ENCODE measurements at places on chromosomes 6 and 20.

- DNase-seq = no peak
These were observed 45.1 kb downstream of the PTPRA start for GRCh38 chr20:2918096-2919049.

DNA sequence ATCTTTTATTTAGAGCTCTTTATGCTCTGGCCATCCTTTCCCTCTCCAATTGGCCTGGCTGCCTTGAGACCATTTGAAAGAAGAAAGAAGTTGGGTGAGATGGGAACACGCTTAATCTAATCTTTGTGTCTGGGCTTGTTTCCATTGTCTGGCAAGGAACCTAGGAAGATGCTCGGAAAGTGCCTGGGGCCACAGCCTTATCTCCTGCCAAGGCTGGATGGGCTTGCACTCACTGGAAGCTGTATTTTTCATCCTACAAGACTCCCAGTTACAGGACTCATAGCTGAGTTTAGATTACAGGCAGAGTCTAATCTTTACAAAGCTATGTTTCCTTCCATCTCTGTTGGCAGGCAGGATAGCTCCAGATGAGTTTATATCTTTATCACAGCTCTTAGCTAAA lies 33.1 kb upstream of the CDYL start:
- DNase-seq = no peak

DNA sequence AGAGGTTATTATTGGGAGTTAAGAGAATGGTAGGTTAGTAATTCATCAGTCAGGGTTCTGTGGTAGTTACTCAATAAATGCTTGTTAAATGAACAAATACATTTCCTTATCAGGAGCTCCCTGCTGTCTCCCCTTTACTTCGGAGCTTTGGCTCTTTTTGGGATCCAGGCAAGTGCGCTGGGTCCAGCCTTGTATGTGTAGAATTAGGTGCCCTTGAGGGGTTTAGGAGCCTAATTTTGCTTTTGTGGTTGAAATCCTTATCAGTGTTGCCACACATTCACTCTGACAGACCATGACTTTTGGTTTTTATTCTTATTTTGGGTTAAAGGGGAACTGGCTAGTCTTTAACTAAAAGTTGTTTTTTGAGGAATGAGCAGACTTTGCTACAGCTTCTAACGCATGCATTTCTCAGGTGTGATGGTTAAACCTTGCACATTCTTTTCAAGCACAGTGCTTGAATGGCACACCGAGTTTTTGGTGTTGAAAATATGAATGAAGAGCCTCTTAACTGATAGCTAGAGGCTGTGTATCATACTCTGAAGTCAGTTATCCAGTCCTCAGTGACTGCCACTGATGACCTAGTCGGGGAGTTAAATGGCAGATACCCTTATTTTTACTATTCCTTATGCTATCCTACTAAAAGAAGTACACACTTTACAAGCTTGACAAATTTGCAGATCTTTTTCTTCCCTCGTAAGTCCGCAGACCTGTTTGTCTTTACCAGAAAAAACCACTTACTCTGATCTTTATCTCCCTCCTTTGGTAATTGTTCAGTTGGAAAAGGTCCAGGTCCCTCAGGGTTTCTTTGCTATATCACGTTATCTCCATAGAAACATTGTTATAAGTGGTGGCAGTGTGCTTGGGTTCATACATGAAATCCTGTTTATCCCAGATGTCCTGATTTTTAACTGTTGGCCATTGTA lies 50.7 kb upstream of the PLCG1 start:
- no peak for DNase-seq

GRCh38 chr6:25446830-25447569 lies 167.8 kb downstream of the CARMIL1 start:
- no peak for DNase-seq

DNA sequence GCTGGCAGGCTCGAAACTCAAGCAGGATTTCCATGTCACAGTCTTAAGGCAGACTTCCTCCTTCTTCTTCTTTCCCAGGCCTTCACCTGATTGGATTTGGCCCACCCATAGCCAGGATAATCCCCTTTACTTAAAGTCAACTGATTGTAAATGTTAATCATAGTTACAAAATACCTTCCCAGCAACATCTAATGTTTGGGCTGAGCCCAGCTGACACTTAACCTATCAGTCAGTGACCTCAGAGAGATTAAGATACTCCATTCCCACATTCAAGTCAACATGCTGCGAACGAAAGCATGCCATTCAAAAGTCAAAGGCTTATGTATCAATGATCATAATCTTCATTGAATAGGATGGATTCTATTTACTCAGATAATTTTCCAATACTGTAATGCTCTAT lies 16.0 kb downstream of the MAP7 start:
- DNase-seq = no peak

- peak; percentile 33 for DNase-seq
These were observed 26.3 kb downstream of the HECA start for GRCh38 chr6:139161169-139161568.

GRCh38 chr6:156914181-156914580 lies 137.0 kb downstream of the ARID1B start:
- DNase-seq = no peak

DNA sequence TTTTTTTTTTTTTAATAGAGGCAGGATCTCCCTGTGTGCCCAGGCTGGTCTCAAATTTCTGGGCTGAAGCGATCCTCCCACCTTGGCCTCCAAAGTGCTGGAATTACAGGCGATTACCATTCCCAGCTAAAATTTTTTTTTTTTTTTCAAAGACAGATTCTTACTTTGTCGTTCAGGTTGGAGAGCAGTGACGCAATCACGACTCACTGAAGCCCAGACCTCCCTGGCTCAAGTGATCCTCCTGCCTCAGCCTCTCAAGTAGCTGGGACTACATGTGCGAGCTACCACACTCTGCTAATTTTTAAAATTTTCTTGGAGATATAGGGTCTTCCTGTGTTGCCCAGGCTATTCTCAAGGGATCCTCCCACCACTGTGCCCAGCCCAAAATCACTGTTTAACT lies 58.0 kb upstream of the MYO6 start:
- DNase-seq = peak; percentile 15

DNA sequence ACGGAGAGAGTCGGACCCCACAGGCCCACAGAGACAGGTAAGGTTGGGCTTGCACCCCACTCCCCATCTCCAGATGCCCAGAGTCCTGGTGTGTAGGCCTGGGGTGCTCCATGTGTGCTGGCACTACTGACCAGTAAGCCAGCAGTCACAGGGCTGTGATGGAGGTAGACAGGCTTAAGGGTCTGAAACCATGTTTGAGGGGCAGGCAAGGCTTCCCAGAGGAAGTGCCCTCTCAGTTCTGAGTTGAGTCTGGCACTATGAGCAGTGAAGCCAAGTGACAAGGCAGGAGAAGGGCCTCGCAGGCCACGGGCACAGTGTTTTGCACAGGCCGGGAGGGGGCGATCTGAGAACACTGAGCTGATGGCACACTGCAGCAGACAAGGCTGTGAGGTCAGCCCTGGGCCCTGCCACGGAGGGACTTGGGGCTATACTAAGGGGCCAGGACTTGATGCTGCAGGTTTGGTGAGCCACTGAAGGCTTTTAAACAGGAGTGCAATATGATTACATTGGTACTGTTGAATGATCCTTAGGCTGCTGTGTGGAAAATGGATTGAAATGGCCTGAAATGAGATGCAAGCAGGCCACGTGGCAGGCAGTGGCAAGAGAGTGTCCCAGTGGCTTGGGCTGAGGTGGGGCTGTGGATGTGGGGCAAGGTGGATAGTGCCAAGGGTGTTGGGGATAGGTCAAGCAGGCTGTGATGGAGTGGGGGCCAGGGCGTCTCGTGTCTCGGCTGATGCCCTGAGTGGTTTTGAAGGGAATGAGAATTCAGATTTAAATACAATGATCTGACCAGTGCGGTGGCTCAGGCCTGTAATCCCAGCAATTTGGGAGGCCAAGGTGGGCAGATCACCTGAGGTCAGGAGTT lies 20.3 kb downstream of the TTBK1 start:
- peak; percentile 51 for DNase-seq

DNA sequence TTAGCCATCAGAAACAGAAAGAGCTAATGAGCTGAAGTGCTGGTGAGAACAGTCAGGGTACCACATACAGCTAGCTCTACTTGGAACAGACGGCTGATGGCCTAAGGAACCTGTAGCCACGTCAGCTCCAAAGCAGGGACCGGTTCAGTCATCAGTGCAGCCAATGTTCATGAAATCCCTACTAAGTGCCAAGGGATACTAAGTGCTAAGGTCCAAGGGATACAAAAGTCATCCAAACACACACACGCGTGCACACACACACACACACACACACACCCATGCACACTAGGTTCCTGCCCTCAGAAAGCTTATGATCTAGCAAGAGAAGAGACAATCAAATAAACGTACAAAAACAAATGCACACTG lies 53.6 kb downstream of the MAP3K5 start:
- no peak for DNase-seq

DNA sequence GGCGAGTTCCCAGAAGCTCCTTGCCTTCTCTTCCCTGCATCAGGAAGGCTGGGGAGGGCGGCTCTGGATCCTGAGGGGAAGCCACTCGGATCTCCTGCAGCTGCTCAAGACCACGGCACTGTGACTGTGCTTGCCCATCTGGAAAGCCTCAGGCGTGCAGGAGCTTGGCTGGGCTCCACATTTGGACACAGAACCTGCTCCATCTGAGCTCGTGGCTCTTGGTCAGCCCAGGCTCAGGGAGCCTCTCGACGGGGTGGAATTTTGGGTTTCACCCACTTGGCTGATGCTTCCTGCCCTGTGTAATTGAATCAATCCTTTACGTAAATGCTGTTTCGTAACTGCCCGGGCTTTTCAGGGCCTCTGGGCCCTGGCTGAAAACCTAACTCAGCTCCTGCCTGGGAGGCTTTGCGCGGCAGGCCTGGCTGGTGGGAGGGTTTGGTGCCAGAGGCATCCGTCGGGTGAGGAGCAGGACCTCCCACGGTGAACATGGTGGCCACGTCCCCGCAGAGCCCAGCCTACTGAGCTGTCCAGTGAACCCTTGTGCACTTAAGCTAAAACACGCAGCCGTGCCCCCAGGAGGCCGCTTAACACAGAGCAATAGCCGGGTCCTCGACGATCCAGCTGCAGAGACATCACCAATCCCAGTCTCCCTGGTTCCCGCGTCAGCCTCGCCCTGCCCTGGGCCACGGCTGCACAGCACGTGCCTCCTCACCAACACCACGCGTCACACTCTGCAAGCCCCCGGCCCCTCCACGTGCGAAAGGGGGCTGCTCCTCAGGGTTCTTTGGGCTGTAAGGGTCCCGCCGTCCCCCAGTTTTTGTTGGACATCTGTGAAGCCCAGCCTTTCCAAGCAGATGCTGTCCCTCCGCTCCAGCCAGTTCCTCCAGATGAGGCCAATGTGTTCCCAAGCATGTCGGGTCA lies 241.0 kb downstream of the DLL1 start:
- DNase-seq = no peak

GRCh38 chr6:106152952-106153351 lies 66.8 kb downstream of the PRDM1 start:
- no peak for DNase-seq

DNA sequence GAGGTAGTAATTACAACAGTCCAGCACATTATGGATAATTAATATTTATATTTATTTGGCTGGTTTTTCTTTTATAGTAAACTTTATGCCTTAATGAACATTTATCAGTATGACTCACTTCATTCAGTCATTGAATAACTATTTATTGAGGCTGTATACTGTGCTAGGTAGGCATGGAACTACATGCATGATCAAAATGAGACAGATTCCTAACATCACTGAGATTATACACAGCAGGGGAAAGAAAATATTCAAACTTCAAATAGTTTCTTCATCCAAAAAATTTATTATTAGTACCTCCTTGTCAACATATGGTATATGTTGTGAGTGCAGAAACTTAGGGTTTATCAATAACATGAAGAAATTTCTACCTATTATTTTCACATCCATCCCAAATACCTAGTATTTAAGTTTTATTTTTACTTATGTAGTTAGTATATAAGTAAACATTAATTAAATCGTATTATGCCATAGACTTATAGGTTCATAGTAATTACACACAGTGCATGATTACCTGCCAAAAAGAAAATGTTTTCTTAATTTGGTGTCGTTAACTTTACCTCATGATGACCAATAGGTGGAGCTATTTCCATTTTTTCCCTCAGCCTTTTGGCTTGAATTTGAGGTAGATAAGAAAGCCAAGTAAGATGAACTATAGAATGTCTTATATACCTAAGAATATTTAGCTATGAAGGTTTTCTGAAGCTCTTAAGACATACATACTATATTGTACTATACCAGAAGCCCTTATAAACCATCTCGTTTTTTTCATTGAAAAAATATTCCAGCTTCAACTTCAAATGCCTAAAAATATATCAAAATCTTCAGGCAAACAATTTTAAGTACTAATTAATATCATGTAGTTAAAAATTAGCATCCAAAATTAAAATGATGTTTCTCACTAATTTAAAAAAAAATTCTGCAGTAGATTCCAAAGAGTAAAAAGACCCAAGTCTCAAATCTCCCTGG lies 12.5 kb upstream of the TMEM30A start:
- peak; percentile 65 for DNase-seq

DNA sequence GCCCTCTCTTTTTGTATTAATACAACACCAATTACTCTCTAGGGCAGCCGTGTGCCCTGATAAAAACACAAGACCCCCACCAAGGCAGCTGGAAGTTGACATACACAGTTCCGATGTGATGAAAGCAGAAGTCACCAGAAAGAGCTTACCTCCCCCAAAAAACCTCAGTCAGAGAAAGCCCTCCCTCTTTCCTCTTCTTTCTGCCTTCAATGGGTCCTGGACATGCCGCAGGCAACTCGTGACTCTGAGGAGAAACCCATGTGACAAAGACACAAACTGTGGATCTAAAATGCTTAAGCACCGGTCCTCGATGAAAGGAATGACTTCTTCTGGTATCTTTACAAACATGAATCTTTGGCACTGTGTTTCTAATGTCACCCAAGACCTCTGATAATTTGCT lies 117.7 kb upstream of the CCDC28A start:
- DNase-seq = no peak

DNA sequence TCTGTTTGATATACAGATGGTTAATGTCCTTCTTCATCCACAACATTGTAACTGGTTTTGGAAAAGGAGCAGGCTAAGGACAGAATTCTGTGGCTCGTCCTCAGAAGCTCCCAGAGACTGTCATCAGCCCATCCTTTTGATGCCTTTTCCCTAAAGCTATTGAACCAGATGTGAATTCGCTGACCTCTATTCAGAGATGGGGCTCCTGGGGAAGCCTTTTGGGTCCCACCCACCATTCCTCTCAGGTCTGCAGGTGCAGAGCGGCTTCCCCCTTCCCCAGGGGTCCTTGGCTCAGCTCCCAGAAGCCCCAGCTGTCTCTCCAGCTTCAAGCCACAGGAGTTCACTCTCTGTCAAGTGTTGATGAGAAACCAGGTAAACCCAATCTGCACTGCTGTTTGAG lies 191.7 kb downstream of the SMOC2 start:
- DNase-seq = no peak

DNA sequence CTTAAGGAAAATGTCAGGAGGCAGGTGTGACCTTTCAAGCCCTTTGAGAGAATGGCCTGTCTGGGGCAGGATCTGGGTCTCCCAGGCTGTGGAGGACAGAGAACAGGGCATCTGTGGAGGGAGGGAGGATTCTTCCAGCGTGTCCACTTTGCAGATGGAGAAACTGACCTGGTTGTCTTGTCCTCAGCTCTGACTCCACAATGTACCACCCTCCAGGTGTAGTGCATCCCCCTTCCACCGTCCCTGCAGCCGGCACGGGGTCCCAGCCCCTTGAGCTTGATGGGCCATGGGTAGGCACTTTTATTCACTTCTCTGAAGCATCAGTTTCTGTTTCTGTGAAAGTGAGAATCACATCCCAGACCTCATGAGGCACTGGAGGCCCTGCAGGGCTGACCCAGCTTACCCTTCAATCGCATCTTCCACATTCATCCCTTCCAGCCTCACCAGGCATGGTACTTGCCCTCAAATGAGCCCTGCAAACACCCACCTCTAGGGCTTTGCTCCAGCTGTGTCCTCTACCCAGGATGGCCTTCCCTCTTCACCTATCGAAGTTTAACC lies 4.6 kb upstream of the TGM2 start:
- DNase-seq = no peak

GRCh38 chr20:31833130-31833930 lies 12.1 kb downstream of the FOXS1 start:
- DNase-seq = peak; percentile 36
